ENCODE measurements at places on chromosomes 5 and 9.

DNA sequence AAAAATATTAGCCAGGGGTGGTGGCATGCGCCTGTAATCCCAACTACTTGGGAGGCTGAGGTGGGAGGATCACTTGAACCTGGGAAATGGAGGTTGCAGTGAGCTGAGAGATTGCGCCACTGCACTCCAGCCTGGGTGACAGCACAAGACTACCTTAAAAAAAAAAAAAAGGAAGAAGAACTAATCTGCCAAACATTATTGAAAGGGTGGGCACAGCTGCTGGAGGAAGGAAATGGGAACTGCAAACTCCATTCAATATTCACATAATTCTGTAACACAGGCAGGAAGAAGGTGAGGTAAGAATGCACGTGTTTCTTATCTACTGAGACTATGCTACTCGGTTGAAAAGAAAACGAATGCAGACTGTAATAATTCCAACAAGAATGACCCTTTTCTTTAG is 121.1 kb upstream of the GNA14 start:
- DNase-seq = peak; percentile 26

- no peak for DNase-seq
Observed at GRCh38 chr9:116797276-116797675, 110.2 kb downstream of the TRIM32 start.

DNA sequence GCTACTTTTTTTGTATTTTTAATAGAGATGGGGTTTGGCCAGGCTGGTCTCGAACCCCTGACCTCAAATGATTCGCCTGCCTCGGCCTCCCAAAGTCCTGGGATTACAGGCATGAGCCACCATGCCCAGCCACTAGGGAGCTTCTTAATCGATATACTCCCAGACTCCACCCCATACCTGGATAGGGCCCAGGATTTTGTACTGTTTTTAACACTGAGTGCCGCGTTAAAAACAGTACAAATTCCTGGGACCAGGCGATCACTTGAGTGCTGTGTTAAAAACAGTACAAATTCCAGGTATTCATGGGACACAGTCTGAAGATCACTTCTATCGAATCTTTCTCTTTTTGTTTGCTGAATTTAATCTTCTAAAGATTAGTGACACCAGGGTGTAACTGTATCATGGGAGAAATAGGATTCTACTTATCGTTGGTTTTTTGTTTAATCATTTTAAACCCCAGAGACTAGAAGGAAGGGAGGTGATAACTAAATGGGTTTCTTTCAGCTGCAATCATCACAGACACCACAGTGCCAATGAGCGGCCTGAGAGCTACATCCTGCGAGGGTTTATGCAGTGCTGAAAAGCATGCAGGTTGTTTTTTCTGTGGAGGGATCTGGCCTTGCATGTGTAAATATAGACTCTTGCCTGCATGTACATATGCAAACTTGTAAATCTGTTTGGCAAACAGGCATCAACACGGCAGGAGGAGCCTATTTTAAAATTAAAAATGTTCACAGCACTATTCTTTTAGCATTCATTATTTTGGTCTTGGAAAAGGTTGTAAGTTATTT is 303.8 kb upstream of the WWC1 start:
- DNase-seq = no peak

DNA sequence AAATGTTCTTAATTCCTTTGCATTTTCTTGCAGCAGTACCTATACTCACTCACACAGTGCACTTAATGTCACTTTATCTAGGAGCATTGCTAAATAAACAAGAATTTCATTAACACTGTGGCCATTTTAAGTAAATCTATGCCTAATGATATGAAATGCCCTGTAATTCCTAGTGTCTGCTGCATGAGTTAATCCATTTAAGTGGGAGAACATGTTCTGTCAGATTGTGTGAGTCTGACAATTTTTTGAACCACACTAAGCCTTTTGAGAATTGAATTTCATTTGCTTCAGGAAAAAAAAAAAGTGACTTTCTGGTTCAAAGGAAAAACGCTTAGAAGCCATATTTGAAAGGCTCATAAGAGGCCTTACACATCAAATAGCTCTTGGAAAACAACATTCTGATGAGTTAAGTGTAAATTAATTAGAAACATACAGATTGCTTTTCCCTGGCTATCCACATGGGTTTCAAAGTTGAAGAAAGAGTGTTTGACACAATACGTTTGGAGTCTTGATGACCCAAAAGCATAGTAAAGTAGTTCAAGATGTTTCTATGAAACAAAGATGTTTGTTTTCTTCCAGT is 446.7 kb upstream of the GRAMD2B start:
- DNase-seq = no peak

- DNase-seq = peak; percentile 28
Observed at GRCh38 chr9:132185073-132186009, 23.5 kb downstream of the NTNG2 start.

DNA sequence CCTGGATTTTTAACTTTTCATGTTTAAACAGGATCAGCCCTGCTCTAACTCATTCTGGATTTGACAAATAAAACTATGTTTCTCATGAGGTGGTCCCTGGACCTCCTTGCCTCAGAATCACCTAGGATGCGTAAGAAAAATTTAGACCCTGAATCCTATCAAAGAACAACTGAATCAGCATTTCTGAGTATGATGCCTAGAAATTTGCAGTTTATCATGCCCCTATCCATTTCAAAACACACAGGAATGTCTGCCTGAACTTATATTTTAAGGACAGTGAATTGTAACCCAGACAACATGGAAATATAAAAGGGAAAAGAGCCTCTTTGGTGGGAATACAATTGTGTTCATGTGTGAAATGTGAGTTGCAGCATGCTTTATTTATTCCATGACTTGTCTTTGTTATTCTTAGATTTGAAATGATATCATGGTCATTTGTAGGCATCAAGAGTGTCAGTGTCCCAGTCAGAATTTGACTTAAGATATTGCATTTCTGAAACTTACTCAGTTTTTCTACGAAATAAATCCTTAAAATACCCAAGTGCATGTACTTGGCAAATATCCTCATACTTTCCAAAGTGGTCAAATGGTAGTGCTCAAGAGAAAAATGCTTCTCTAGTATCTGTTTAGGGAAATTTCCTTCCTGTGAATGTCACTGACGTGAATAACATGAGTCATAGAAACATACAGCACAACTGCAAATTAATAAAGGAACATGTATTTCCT is 144.3 kb downstream of the GIN1 start:
- peak; percentile 90 for DNase-seq

DNA sequence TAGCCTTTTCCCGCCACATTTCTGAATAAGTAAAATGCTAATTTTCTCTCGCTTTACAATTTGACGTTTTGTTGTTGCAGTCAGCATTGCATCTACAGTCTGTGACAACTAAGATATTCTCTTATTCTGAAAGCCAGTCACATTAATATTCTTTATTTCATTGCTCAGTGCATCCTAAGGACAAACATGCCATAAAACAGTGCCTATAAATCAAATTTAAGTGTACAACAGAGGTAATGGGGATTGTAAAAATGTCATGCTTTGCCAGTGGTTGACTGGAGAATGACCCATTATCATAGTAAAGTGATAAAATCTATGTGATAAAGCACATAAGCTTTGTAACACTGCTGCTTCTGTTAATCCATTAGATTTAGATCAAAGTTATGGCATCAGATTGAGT is 1850.0 kb upstream of the ACO1 start:
- no peak for DNase-seq

GRCh38 chr9:109935406-109936087 is 155.5 kb downstream of the PALM2AKAP2 start:
- DNase-seq = no peak

GRCh38 chr9:130624154-130624553 is 40.2 kb upstream of the PRDM12 start:
- no peak for DNase-seq

- no peak for DNase-seq
Observed at GRCh38 chr5:172746725-172747124, 24.3 kb downstream of the DUSP1 start.

DNA sequence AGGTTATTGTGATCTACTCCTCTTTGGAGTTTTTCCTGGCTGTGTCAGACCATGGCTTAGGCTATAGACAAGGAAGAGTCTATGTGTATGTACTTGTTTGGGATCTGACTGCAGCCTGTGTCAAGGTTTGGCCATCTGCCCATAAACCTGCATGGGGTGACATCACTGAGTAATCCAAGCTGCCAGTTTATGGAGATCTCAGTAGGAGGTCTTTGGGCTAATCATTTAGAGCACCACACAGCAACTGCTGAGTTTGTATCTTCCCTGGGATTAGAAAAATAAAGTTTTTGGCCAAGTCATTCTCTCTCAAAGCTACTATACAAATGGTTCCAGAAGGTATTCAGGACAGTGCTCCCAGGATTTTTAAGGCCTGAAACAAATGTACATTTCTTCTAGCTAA is 65.5 kb upstream of the HSPB3 start:
- peak; percentile 82 for DNase-seq

- DNase-seq = no peak
Observed at GRCh38 chr9:127197186-127197860, 67.3 kb upstream of the GARNL3 start.

GRCh38 chr5:55176176-55176818 is 3.3 kb upstream of the CDC20B start:
- DNase-seq = no peak

DNA sequence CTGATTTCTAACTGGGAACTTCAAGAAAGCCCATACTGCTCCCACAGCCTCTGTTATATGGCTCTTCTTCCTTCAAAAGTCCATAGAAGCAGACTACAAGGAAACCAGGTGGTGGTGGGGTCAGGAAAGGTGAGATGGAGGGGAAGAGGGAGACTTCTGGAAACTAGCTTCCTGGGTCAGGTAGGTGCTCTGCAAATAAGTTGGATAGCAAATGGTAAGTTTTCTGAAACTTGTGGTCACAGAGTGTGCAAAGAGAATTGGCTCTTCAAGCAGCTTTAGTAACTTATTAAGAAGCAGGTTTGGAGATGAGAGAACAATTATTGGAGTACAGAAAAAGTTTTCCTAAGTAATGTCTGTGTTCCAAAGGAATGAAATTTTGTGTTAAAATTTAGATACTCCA is 316.9 kb downstream of the ADGRV1 start:
- no peak for DNase-seq

GRCh38 chr5:1875281-1875842 is 7.4 kb downstream of the IRX4 start:
- no peak for DNase-seq

- DNase-seq = no peak
Observed at GRCh38 chr5:102294886-102295395, 1.1 kb downstream of the SLCO4C1 start.
